T-helper 17 cell (primary cell): ENCODE measurements at places on chromosomes 4 and X.

DNA sequence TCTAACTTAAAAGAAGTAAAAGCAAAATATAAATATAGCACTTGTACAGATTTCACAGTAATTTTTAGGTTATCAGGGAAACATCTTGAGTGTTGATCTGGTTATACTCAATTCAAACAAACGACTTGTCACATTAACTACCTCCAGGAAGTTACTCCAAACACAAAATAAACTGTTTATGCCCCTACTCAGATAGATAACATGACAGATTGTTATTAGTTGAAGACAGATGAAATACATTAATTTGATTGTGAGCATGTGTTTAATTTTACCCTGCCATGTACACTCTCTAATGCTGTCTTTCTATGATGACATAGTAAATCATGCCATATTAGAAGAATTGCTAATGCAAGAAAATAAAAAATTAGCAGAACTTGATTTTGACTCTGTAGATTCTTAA, 88.0 kb downstream of the RAB28 start:
- no peak for DNase-seq

GRCh38 chr4:153934688-153935017, 145.8 kb upstream of the SFRP2 start:
- DNase-seq: no peak

DNA sequence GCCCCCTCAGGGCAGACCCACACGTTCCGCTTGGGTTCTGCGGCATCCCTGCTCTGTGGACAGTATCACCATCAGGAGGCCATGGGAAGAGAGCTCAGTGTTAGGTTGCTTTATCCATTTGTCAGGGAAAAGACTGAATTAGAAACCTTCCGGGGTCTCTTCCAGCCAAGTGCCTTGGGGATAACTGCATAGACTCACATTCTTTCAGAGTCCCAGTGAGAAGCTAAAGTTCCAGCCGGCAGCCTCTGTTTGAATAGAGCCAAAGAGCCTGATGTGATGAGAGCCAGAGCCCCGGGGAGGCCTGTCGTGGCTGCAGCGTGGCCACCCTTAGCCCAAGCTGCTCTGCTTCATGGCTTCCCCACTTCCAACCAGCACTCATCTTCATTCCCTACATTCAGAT, 85.2 kb downstream of the FHDC1 start:
- DNase-seq: no peak

DNA sequence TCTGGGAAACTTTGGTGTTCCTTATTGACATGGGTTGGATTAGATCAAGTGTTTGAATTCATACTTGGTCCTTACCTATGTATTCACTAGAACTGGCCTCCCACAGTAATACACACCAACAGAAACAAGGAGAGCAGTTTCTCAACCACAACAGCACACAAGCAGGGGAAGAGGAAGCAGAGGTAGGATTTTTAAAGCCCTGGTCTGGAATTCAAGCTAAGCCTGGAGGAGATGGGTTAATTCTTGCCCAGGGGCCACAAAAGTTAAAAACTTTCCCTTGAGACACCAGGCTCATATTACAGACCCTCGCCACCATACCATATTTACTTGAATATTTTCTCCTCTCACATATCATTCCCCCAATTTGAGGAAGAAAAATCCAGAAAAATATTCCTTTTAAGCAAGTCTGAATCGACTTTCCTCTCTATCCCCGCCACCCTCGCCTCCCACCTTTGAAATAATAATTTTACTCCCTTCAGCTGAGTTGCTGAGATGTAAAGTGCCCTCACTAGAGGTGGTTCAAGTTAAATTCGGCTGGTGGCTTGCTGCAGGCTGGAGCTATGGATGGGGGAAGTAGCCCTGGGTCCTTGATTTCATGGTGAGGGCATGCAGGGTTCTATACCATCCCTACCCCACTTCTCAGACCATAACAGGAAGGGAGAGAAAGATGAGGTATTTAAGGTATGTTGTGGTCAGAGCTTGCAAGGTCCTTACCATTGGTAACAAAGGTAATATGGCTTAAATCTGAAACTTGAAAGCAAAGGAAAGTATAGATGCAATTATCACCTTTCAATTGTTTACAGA, 440.2 kb downstream of the INPP4B start:
- no peak for DNase-seq

DNA sequence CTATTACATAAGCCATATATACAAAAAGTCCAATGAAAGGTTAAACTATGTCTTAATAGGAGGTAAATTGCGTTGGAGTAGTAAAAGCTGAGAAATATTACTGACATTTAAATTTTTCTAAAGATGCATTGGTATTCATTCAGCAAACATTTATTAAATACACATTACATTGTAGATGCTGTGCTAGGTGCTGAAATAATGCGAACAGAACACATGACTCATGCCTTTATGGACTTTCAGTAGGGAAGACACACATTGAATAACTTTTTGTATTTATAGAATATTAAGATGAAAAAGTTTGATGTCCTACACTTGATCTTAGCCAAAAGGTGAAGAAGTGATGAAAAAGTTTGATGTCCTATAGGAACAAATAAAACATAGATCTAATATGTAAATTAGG, 871.1 kb upstream of the SLIT2 start:
- DNase-seq: no peak

DNA sequence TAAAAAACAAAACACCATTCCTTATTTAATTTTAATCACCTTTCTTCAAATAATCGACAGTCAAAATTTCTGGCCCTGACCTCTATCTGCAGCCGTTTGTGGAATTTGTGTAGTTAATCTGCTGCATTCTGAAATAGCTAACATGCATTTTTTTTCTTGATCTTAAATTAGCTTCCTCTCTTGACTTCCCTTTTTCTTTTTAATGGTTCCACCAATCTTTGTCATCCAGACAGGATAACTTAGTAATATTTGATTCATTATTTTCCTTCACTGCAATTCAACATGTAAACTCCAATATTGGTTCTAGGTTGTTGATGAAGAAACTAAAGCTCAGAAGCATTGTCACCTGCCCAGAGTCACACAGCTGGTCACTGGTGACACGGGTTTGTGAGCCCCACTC, 77.3 kb downstream of the ARHGAP10 start:
- no peak for DNase-seq

- DNase-seq: no peak
Measured at GRCh38 chr4:120557372-120557771, 365.2 kb downstream of the PRDM5 start.

GRCh38 chr4:165394275-165394674, 15.5 kb downstream of the CPE start:
- DNase-seq: no peak

GRCh38 chr4:94654714-94655113, 103.0 kb upstream of the BMPR1B start:
- DNase-seq: no peak

DNA sequence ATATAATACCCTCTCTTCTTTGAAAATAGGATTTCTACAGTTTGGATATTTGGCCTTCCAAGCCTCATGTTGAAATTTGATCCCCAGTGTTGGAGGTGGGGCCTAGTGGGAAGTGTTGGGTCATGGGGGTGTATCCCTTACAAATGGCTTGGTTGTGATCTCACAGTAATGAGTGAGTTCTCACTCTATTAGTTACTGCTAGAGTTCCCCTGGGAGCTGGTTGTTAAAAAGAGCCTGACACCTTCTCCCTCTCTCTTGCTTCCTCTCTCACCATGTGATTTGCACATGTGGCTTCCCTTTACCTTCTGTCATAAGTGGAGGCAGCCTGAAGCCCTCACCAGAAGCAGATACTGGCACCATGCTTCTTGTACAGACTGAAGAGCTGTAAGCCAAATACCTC, 73.9 kb downstream of the HDAC8 start:
- no peak for DNase-seq

DNA sequence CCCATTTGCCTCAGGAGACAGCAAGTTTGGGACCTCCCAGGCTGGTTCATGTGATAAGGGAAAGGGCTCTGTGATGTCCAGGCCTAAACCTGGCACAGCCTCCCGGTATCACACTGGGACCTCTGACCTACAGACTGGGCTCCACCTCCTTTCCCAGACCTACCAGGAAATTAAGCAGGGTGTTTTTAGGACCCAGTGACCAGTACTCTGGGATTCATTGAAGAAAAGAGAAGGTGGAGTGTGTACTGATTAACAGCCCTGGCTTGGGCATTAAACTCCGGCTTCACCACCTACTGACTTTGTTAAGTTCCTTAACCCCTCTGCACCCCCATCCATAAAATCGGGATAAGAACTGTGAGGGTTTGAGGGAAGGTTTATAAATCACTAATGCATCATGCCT, 28.6 kb downstream of the ASB9 start:
- DNase-seq: no peak

GRCh38 chr4:3010577-3010976, 47.2 kb downstream of the GRK4 start:
- no peak for DNase-seq

DNA sequence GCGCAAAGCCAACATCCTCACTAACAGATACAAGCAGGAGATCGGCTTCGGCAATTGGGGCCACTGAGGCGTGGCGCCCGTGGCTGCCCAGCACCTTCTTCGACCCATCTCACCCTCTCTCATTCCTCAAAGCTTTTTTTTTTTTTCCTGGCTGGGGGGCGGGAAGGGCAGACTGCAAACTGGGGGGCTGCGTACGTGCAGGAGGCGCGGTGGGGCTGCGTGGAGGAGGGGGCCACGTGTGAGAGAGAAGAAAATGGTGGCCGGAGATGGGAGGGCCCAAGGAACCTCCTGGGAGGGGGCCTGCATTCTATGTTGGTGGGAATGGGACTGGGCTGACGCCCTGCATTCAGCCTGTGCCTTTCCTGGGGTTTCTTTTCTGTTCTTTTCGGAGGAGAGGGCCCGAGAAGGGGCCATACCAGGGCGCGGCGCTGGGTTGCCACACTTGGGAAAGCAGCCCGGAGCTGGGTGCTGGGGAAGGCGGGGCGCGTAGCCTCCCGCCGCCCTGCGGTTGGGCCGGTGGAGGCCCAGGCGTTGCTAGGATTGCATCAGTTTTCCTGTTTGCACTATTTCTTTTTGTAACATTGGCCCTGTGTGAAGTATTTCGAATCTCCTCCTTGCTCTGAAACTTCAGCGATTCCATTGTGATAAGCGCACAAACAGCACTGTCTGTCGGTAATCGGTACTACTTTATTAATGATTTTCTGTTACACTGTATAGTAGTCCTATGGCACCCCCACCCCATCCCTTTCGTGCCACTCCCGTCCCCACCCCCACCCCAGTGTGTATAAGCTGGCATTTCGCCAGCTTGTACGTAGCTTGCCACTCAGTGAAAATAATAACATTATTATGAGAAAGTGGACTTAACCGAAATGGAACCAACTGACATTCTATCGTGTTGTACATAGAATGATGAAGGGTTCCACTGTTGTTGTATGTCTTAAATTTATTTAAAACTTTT, 4.5 kb downstream of the MID1IP1 start:
- peak; percentile 40 for DNase-seq

- DNase-seq: no peak
Measured at GRCh38 chr4:39353478-39354253, 12.5 kb downstream of the RFC1 start.

DNA sequence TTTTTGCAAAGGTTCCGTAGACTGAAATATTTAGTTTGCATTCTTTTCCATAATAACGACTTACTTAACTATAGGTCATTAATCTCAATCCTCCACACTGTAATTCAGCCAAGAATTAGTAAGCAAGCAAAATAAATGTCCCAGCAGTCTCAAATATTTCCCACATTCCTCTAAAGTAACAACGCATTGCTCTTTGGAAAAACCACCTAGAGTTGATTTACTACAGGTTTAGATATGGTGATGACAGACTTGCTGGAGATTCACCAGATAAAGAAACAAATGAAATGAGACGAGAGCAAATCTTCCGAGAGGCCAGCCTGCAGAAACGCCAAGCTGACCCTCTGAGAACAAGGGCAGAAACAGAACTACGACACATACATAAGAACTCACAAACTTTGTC, 28.9 kb downstream of the TENM3 start:
- no peak for DNase-seq

- DNase-seq: no peak
Measured at GRCh38 chr4:88275949-88276515, 8.3 kb downstream of the PPM1K start.

DNA sequence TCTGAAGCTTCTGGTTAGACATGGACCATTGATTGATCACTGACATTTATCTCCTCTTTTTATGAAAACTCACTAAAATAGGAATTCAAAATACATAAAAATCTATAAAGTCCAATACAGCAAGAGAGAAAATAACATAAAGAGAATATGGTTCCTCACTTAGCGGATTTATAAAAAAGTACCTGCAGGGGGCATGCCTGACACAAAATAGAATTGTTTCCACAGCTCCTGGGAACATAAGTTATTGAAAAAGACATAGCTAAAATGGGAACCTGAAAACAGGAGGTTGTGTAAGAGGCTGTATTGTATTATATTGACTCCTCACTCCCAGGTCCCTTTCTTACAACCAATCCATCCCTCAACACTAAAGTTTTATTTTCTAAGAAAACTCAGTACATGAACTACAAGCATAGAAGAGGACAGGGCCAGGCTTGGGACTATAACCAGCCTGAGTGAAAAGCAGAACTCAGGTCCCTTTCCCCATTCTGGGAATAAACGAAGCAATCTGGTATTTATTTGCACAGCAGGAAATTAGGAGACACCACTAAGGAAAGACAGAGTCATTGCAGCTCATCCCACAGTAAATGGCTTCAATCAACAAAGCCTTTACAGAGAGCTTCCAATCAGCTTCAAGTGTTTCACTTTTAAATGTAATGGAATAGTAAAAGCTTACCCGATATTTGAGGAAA, 121.1 kb upstream of the NDST4 start:
- DNase-seq: no peak

- no peak for DNase-seq
Measured at GRCh38 chrX:2521092-2521926, 20.5 kb upstream of the DHRSX start.

DNA sequence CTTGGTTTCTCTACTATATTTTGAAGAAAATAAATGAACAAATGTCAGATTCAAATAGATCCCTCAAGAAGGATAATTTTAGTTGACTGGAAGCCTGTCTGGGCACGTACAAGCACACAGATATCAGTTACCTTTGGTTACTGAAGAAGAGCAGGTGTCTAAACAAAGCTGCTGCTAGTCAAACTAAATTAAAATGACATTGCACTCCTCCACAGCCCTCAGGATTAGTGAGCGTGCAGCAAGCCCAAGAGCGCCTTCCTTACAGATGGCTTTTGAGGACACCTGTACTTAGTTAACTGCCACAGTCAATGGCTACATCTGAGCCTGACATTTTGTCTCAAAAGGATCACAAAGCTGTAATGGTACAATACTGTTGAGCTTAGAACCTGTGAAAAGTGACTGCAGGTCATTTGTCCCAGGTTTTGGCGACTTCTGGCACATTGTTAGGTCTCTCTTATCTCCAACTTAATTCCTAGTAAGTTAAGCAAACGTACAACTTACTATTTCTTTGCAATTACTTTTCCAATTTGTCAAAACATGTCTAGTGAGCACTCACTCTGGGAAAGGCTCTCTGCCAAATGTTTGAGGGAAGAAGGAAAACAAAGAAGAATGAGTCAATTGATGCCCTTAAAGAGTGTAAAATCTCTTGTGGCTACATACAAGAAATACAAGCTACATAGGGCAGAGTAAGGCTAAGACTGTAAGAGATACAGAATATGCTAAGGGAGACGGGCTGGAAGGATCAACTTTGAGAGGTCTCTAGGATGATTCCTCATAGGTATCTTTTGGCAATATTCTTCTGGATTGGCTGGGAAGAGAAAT, 25.6 kb upstream of the DAPP1 start:
- no peak for DNase-seq

- no peak for DNase-seq
Measured at GRCh38 chr4:148207068-148207467, 235.1 kb downstream of the NR3C2 start.
